ENCODE measurements at places on chromosomes 3 and 15. TPM values are rescaled to one million over a fixed set of nuclear protein-coding genes. Genes with fewer than 3 reads are reported as not detected.

Gene RNU5B-1
- not detected for polyA plus RNA-seq

Gene ZNF501
- 0.53 TPM for polyA plus RNA-seq

Gene NR2E3
- polyA plus RNA-seq: 0.25 TPM

Gene DGKG
- 1.6 TPM for polyA plus RNA-seq

Gene CNTN4
- 0.51 TPM for polyA plus RNA-seq

Gene C3orf20
- not detected for polyA plus RNA-seq

Gene ECE2
- polyA plus RNA-seq: not detected

Gene DLG1
- 39.4 TPM for polyA plus RNA-seq

Gene GATA2
- 2.3 TPM for polyA plus RNA-seq

Gene SI
- 0.04 TPM for polyA plus RNA-seq

Gene RBM6
- 101 TPM for polyA plus RNA-seq

Gene ADPGK
- polyA plus RNA-seq: 24.7 TPM

Gene REC114
- not detected for polyA plus RNA-seq

Gene ZMYND10
- 0.35 TPM for polyA plus RNA-seq

Gene MYZAP
- 71.6 TPM for polyA plus RNA-seq

Gene FAM81A
- polyA plus RNA-seq: 0.12 TPM

Gene CFAP44
- 7.0 TPM for polyA plus RNA-seq

Gene ADGRG7
- not detected for polyA plus RNA-seq

Gene ZCWPW2
- polyA plus RNA-seq: 0.28 TPM

Gene RAB7A
- polyA plus RNA-seq: 137 TPM

Gene FOXB1
- polyA plus RNA-seq: not detected

Gene TMF1
- polyA plus RNA-seq: 7.6 TPM

Gene ITIH3
- 0.88 TPM for polyA plus RNA-seq

Gene MEIS2
- polyA plus RNA-seq: 6.0 TPM

Gene GRAMD1C
- polyA plus RNA-seq: 5.9 TPM

Gene FAM219B
- polyA plus RNA-seq: 46.4 TPM

Gene COL7A1
- 265 TPM for polyA plus RNA-seq

Gene OR5K1
- polyA plus RNA-seq: not detected

Gene ABHD2
- polyA plus RNA-seq: 6.0 TPM

Gene TRAT1
- polyA plus RNA-seq: 0.20 TPM

Gene TMEM207
- not detected for polyA plus RNA-seq

Gene IL20RB
- polyA plus RNA-seq: 83.2 TPM

Gene MCCC1
- polyA plus RNA-seq: 33.0 TPM

Gene WDR73
- polyA plus RNA-seq: 15.8 TPM

Gene SLC24A5
- polyA plus RNA-seq: not detected

Gene TTLL13
- 0.07 TPM for polyA plus RNA-seq

Gene NOX5
- polyA plus RNA-seq: 0.29 TPM

Gene CCNDBP1
- polyA plus RNA-seq: 57.4 TPM

Gene PAK6
- polyA plus RNA-seq: 16.6 TPM

Gene SEMA6D
- 0.40 TPM for polyA plus RNA-seq

Gene GOLGA6L10
- polyA plus RNA-seq: 2.9 TPM

Gene NEK10
- polyA plus RNA-seq: 0.55 TPM

Gene CAV3
- polyA plus RNA-seq: not detected

Gene CLDN1
- 27.1 TPM for polyA plus RNA-seq

Gene SLC22A14
- polyA plus RNA-seq: 0.19 TPM

Gene INO80
- 4.6 TPM for polyA plus RNA-seq

Gene CFAP100
- not detected for polyA plus RNA-seq

Gene DVL3
- polyA plus RNA-seq: 27.2 TPM

Gene CEP19
- 0.47 TPM for polyA plus RNA-seq

Gene CSNK1G1
- 4.6 TPM for polyA plus RNA-seq

Gene TNFAIP8L3
- 9.0 TPM for polyA plus RNA-seq

Gene ARL6
- polyA plus RNA-seq: 2.0 TPM

Data from esophagus (tissue), 2 donors.